Pancreas (tissue), 10 donors: ENCODE measurements at places on chromosomes 3 and 15. TPM values are rescaled to one million over a fixed set of nuclear protein-coding genes. Genes with fewer than 3 reads are reported as not detected.

Gene ARHGAP11A
- 3.2 TPM for total RNA-seq

Gene IL17RB
- 6.7 TPM for total RNA-seq

Gene RHCG
- 0.83 TPM for total RNA-seq

Gene ELP6
- total RNA-seq = 7.4 TPM

Gene HGD
- 22.6 TPM for total RNA-seq

Gene CCDC39
- not detected for total RNA-seq

Gene STRIT1
- not detected for total RNA-seq

Gene SPSB4
- total RNA-seq = 12.4 TPM

Gene KIF23
- 0.20 TPM for total RNA-seq

Gene RETNLB
- total RNA-seq = not detected

Gene ISG20
- total RNA-seq = 6.4 TPM

Gene AP3B2
- 5.1 TPM for total RNA-seq

Gene SI
- total RNA-seq = not detected

Gene GP5
- total RNA-seq = not detected

Gene ERC2
- 2.4 TPM for total RNA-seq

DNA sequence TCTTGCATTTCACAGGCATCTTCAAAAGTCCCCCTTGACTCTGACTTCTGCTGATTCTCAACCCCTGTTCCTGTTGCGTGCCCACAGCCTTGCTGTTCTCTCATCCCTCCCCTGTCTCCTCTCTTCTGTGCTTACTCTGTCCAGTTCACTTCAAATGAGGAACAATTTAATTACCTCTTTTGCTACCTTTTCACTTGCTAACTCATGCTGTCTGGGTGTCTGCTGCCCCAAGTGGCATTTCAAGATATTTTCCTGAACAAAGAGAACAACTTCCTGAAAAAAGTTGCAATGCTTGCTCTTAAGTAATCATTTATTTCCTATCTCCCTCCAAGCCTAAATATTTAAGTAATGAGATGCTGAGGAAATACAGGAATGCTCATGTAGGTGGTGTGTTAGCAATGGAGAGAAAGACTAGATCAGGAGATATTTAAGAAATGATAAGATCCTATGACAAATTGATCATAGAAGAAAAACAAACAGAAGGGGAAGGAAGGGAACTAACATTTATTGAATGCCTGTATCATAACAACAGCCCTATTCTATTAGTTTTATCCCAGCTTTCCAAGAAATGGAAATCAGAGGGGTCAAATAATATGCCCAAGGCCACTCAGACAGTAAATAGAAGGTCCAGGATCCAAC, 42.2 kb downstream of the SV2B start:
- DNase-seq = no peak
- no peaks in the 10 kb centered on the region for H3K4me1 ChIP-seq

- H3K4me1 ChIP-seq = no peaks in the 10 kb centered on the region
- no peaks in the 10 kb centered on the region for H3K27me3 ChIP-seq
- no peak overlapping the region for H3K27ac ChIP-seq
Measured at GRCh38 chr3:136209921-136210320, 13.8 kb upstream of the MSL2 start.

GRCh38 chr15:99104788-99105513, at the start of gene SYNM:
Gene SYNM (plus strand): TSS chr15:99105080. CDS start chr15:99105200, 120 bp downstream.
- H3K27ac ChIP-seq = peak within 1 kb of the TSS; percentile 28
- H3K36me3 ChIP-seq = no peaks in the 10 kb centered on the region
- H3K4me3 ChIP-seq = peak within 1 kb of the TSS; percentile 31
- DNase-seq = peak; percentile 72

GRCh38 chr3:52438579-52439425, 6.1 kb downstream of the SEMA3G start:
- no peak overlapping the region for H3K27ac ChIP-seq
- H3K4me1 ChIP-seq = no peaks in the 10 kb centered on the region
- DNase-seq = no peak
- H3K36me3 ChIP-seq = no peaks in the 10 kb centered on the region
- H3K4me3 ChIP-seq = no peak overlapping the region

DNA sequence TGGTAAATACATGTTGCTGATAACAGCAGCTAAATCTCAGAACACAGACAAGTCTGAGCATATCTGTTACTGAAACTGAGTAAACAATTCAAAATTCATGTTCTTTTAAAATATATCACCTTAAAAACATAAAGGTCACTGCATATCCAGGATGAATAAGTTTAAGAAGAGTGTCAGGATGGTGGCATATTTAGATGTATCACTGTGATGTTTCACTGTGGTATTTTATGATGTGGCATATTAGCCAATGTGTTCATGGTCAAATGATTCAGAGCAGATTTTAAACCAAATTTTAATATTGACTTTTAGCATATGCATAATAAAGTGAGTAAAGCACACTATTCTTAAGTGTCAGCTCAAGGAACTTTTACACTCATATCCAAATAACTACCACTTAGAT, 346.4 kb upstream of the DPPA4 start:
- H3K27me3 ChIP-seq = no peaks in the 10 kb centered on the region
- H3K27ac ChIP-seq = no peak overlapping the region
- DNase-seq = no peak
- no peaks in the 10 kb centered on the region for H3K4me1 ChIP-seq
- no peaks in the 10 kb centered on the region for H3K36me3 ChIP-seq

- no peak for DNase-seq
- no peak overlapping the region for H3K27ac ChIP-seq
- no peaks in the 10 kb centered on the region for H3K4me1 ChIP-seq
- no peaks in the 10 kb centered on the region for H3K27me3 ChIP-seq
Measured at GRCh38 chr3:23991683-23992628, 46.9 kb downstream of the NR1D2 start.

DNA sequence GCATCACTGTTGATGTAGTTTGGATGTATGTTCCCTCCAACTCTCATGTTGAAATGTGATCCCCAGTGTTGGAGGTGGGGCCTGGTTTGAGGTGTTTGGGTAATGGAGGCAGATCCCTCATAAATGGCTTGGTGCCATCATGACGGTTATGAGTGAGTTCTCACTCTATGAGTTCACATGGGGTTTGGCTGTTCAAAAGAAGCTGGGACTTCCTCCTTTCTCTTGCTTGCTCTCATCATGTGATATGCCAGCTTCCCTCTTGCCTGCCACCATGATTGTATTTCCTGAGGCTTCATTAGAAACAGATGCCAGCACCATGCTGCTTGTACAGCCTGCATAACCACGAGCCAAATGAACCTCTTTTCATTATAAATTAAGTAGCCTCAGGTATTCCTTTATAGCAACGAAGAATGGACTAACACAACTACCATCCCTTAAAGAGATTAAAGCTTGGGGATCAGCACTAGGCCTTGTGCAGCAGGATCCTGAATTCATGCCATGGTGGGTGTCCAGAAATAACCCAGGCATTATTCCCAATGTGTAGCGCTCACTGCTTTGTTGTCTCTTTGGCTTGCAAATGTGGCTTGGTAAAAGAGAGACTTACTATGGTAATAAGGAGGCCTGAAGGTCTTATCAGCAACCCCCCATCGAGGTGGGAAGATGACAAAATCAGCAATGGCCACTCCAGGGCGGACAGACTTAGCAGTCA, 41.9 kb downstream of the NDUFB4 start:
- DNase-seq = no peak
- no peaks in the 10 kb centered on the region for H3K36me3 ChIP-seq
- no peak overlapping the region for H3K4me3 ChIP-seq
- H3K4me1 ChIP-seq = no peaks in the 10 kb centered on the region
- no peak overlapping the region for H3K27ac ChIP-seq

GRCh38 chr3:125670945-125671344, 75.6 kb upstream of the OSBPL11 start:
- no peak for DNase-seq
- no peaks in the 10 kb centered on the region for H3K27me3 ChIP-seq
- no peak overlapping the region for H3K27ac ChIP-seq

DNA sequence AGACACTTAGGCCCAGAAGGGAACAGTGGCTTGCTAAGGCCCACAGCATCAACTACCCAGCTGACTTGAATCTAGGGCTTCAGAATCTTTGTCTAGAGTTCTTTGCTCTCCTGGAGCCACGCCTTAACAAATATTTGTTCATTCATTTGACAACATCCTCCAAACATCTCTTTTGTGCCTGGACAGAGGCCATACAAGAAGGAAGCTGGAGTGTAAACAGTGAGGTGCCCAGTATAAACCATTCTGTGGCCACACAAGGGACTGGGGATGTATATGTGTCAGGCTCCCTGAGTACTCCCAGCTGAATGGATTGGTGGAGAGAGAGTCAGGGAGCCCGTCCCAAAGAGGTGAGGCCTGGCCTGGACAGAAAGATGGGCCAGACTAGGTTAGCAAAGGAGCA, 3.4 kb downstream of the CIB2 start:
- no peaks in the 10 kb centered on the region for H3K27me3 ChIP-seq
- H3K36me3 ChIP-seq = no peaks in the 10 kb centered on the region
- H3K4me3 ChIP-seq = no peak overlapping the region
- DNase-seq = no peak
- no peaks in the 10 kb centered on the region for H3K4me1 ChIP-seq

GRCh38 chr15:101810456-101810855, 1.5 kb upstream of the OR4F15 start:
- no peak overlapping the region for H3K27ac ChIP-seq
- no peaks in the 10 kb centered on the region for H3K4me1 ChIP-seq
- no peak for DNase-seq

GRCh38 chr3:127700406-127700805, 27.7 kb downstream of the ABTB1 start:
- H3K27me3 ChIP-seq = no peaks in the 10 kb centered on the region
- DNase-seq = peak; percentile 27
- H3K36me3 ChIP-seq = no peaks in the 10 kb centered on the region
- H3K4me3 ChIP-seq = no peak overlapping the region
- H3K4me1 ChIP-seq = peaks cover 26% of the 10 kb centered on the region

GRCh38 chr3:14508966-14509795, 31.0 kb downstream of the GRIP2 start:
- H3K36me3 ChIP-seq = no peaks in the 10 kb centered on the region
- H3K4me1 ChIP-seq = no peaks in the 10 kb centered on the region
- DNase-seq = peak; percentile 29
- no peak overlapping the region for H3K27ac ChIP-seq
- no peak overlapping the region for H3K4me3 ChIP-seq
- no peaks in the 10 kb centered on the region for H3K27me3 ChIP-seq

DNA sequence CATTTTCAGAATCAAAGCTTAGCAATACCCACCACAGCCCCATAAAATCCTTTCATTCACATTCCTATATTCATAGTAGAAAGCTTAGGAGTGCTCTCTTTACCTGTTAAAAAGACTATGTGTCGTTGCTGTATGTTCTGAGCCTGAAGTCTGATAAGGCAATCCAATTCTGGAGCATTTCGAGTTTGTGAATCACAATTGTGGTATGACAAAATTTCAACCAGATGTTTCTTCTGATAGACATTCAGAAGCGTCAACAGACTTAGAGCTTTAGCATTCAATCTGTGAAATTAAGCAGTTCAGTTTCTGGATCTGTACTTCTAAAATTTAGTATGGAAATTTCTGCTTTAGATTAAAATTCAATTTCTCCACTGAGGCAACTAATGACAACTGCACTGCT, 58.3 kb downstream of the TASOR start:
- no peaks in the 10 kb centered on the region for H3K27me3 ChIP-seq
- H3K27ac ChIP-seq = no peak overlapping the region
- peaks cover 22% of the 10 kb centered on the region for H3K4me1 ChIP-seq
- no peak for DNase-seq
- peaks cover 10% of the 10 kb centered on the region for H3K36me3 ChIP-seq

- no peaks in the 10 kb centered on the region for H3K36me3 ChIP-seq
- H3K4me1 ChIP-seq = no peaks in the 10 kb centered on the region
- no peak overlapping the region for H3K27ac ChIP-seq
- H3K27me3 ChIP-seq = no peaks in the 10 kb centered on the region
- DNase-seq = no peak
- no peak overlapping the region for H3K4me3 ChIP-seq
Measured at GRCh38 chr3:42188376-42188775, 77.6 kb downstream of the CCK start.

DNA sequence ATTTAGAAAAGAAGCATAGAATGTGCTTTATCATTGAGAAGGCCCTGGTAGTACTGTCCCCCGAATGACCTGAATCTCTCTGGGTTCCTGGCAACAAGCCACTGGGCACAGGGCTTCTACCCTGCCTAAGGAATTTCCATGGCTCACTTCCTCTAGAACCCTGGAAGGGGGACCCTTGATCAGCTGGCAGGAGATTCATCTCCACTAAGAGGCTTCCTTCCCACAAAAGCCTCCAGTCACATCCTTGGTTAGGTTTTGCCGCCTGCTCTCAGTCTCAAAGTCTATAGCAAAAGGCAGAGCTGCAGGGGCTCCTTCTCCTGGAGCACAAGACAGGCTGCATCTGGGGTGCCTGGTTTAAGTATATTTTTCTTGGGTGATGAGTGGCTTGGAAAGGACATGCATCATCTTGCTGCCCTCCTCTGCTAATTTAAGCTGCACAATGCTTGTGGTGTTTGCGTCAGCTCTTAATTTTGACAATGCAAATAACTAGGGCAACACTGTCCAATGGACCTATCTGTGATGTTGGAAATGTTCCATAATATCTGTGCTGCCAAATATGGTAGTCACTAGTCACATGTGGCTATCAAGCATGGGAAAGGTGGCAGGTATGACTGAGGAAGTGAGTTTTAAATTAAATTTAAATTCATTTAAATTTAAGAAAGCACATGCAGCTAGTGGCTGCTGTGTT, 33.4 kb upstream of the RARRES1 start:
- no peaks in the 10 kb centered on the region for H3K36me3 ChIP-seq
- DNase-seq = no peak
- H3K4me1 ChIP-seq = no peaks in the 10 kb centered on the region
- no peak overlapping the region for H3K4me3 ChIP-seq

DNA sequence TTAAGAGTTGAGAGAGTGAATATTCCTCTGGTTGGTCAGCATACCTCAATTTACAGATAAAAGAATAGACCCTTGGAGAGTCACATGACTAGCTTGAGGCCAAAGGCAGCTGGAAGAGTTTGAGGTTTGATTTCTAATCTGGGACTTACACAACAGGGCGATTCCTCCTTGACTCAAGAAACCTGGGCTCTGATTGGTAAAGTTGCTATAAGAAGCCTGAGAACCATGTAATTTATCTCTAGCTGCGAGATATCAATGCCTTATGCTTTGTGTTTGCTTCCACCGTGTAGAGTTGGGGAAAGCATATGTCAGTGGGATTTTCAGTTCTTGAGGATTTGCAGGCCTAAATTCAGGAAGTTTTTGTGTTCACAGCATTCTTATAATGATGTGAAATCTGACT, 206.0 kb downstream of the KLHL25 start:
- peak overlapping the region; percentile 69 for H3K27ac ChIP-seq
- no peak for DNase-seq
- H3K27me3 ChIP-seq = no peaks in the 10 kb centered on the region
- no peak overlapping the region for H3K4me3 ChIP-seq
- peaks cover 62% of the 10 kb centered on the region for H3K4me1 ChIP-seq

DNA sequence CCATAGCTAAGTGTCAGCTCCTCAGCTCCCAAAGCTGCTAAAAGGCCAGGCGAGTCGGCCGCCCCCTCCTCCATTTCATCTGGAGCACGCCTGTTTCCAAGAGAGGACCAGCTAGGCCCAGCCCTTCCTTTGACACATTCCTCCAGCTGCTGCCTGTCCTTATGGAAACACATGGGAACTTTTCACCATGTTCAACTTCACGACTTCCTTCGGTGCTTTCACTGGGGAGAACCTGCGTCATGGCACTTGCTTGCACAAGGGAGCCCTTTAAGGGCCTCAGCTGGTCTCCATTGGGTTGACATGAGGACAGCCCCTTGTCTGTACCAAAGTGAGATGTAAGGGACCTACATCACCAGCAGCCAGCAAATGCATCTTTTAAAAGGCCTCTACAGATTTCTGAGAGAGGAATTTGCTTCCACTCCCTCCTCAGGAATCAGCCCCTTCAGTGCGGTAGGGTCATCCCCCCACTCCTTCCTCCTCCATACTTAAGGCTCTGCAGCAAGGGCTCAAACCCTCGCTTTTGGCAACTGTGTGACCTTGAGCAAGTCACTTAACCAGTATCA, 2.1 kb downstream of the MAGI1 start:
- H3K4me1 ChIP-seq = no peaks in the 10 kb centered on the region
- peak overlapping the region; percentile 96 for H3K27ac ChIP-seq
- H3K36me3 ChIP-seq = no peaks in the 10 kb centered on the region
- DNase-seq = peak; percentile 30
- H3K27me3 ChIP-seq = no peaks in the 10 kb centered on the region
- peak overlapping the region; percentile 77 for H3K4me3 ChIP-seq
